Stimulated activated CD8-positive, alpha-beta memory T cell treated with anti-CD3 and anti-CD28 coated beads, Interleukin-4, amount 100 ng/mL, for 1 hour (primary cell): ENCODE measurements at places on chromosomes 16 and 17.

DNA sequence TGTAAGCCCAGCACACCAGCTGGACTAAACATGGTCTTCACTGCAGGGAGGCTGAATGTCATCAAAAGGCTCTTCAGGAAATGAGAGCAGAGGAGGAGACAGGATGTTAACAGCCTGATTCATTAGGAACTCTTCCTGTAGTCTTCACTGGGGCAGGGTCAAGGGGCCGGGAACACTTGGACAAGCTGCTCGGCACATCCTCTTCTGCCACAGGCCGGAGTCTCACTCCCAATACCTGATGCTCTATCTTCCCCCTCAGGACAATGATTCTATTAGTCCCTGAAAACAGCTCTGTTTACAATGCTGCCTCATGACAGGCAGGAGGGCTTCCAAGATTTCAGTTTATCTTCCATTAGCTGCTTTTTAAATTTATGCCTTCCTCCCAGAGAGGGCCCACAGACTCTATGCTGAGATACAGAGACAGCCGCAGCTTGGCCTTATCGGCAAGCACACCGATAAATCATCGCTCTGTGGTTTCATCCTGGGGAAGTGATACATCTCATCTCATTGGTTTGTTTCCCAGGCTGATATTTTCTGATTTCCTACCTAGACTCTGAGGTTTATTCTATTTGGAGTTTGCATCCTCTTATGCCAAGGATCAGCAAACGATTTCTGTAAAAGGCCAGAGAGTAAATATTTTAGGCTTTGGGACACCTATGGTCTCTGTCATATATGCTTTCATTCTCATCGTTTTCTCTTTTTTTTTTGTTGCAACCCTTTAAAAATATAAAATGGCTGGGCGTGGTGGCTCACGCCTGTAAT, 214.0 kb upstream of the ASIC2 start:
- DNase-seq = no peak

DNA sequence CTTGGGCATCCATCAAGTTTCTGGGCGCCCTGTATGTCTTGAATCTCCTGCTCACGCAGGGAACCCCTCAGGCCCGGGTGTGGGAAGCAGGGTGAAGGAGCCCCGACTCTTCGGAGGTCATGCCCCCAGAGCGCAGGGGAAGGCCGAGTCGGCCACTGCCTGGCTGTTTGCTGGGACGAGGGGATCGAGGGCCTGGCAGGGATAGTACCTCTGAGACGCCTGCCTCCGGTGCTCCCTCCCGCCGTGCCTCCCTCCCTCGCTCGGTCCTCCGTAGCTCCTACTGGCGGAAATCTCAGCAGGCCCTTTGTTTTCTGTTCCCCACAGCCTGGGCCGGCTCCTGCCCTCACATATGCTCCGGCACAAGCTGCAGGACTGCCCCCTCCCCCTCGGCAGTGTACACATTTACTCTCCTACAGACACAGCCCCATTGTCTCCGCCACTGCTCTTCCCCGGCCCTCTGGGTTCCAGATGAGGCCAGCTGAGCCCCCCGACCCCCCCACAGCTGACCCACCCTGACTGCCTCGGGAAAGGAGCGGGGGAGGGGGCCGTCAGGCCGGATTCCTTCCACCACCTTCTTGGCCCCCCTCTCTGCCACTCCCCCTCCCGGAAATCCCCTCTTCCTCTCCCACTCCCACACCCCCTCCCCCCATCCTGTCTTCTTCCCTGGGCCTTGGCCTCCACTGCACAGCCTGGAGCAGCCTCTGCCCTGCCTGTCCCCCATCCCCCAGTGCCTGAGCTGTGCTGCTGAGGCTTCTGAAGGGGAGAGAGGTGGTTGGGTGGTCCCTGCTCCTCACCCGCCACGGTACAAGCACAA, 1.4 kb downstream of the TRAF4 start:
- no peak for DNase-seq

DNA sequence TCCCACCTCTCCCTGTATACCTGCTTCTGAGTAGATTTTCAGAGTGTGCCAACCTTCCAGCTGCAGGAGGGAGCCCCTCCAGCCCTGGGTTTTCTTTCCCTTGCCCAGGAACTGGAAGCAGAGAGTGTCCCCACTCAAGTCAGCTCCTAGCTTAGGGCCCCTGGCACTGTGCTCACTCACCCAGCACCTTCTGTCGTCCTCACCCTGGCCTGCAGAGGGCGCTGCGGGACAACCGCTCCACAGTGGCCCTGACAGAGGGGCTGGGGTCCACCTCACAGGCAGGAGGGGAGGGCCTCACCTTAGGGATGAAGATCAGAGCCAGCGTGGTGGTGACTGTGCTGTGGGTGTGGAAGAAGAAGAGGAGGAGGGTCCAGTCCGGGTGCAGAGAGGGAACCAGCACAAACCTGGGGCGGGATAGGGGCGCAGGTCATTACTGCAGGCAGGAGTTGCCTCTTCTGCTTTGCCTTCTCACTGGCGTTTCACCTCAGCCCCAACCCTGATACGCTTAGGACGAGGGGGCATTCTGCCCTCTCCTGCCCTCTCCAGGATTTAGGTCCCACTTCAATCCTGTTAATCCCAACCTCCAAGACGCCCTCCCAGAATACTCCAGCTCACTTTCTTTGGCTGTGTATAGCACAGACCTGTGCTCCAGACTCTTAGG, 10.0 kb downstream of the GPR179 start:
- DNase-seq = no peak

GRCh38 chr17:2034157-2034556, 4.2 kb downstream of the DPH1 start:
- no peak for DNase-seq

- DNase-seq = no peak
These were observed 43.2 kb upstream of the PABPN1L start for GRCh38 chr16:88909431-88910210.

DNA sequence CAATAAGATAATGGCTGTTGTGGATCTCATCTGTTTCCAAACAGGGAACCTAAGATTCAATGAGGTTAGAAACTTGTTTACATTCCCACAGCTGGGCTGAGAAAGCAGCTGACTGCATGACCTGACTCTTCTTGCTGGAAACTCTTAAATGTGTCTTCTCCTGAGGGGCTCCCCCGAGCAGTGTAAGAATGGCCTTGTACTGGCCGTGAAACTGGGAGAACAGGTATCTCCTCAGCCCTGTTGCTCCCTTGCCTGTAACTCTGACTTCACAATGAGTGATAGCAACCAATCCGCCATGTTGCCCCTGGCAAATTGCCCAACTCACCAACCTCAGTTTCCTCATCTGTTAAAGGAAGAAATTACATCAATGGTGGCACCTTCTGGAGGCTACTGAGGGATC, 59.1 kb upstream of the CCL2 start:
- no peak for DNase-seq

GRCh38 chr16:73546341-73546845, 498.5 kb upstream of the ZFHX3 start:
- no peak for DNase-seq
